ENCODE measurements at places on chromosomes 4 and X.

DNA sequence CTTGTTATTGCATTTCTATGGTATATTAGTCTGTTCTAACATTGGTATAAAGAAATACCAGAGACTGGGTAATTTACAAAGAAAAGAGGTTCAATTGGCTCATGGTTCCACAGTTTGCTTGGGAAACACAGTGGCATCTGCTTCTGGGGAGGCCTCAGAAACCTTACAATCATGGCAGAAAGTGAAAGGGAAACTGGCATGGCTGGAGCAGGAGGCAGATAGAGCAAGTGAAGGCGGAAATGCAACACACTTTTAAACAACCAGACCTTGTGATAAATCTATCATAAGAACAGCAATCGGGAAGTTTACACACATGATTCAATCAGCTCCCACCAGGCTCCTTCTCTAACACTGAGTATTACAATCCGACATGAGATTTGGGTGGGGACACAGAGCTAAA lies 346.6 kb upstream of the GNPDA2 start:
- DNase-seq: no peak

GRCh38 chr4:94803181-94803580 lies 45.4 kb downstream of the BMPR1B start:
- no peak for DNase-seq

DNA sequence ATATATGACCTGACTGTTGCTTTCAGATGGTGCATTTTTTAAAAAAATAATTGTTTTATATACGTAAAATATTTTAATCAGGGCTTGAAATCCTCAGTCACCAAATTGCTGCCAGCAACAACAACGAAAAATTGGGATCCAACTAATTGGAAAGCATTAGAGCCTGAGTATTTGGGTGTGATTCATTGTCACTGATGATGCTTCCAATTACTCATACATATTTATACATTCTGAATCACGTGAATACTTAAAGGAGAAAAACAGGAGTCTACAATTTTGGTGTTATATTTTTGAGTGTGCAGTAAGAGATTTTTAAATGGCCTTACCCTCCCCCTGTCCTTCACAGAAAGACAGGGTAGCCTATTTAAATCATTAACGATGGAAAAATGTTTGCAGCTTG lies 765.6 kb upstream of the TENM3 start:
- DNase-seq: no peak

- DNase-seq: no peak
Observed at GRCh38 chr4:8171266-8171665, 12.7 kb upstream of the ABLIM2 start.

DNA sequence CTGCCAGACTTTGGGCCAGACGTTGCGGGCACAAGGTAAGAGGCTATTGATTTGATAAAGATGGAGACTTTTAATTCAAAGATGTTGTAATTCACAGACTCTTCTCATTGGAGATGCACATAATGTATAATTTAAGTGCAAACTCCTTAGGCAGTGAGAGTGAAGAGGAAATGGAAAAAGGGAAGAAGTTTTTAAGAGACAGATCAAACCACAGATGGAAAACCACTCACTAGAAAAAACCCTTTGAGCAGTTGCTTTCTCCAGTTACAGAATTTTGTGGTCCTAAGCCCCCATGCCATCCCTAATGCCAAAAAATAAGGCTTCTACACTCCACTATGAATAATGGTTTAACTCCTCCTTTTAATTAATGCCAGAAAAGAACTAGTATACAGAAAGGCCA lies 977.1 kb upstream of the PRKX start:
- no peak for DNase-seq
